ENCODE measurements at places on chromosomes 2 and 18.

GRCh38 chr18:32919799-32920198, 147.0 kb upstream of the KLHL14 start:
- no peak overlapping the region for H3K27ac ChIP-seq
- peaks cover 21% of the 10 kb centered on the region for H3K4me1 ChIP-seq
- peak; percentile 11 for DNase-seq
- H3K36me3 ChIP-seq: no peaks in the 10 kb centered on the region

- no peak overlapping the region for H3K4me3 ChIP-seq
- H3K27ac ChIP-seq: no peak overlapping the region
- peaks cover 12% of the 10 kb centered on the region for H3K27me3 ChIP-seq
- H3K36me3 ChIP-seq: no peaks in the 10 kb centered on the region
- no peak for DNase-seq
Observed at GRCh38 chr2:46857871-46858701, 57.5 kb downstream of the MCFD2 start.

- H3K4me1 ChIP-seq: peaks cover 6% of the 10 kb centered on the region
- no peak overlapping the region for H3K4me3 ChIP-seq
- H3K36me3 ChIP-seq: peaks cover 5% of the 10 kb centered on the region
- no peak for DNase-seq
- no peaks in the 10 kb centered on the region for H3K27me3 ChIP-seq
- no peak overlapping the region for H3K27ac ChIP-seq
Observed at GRCh38 chr2:46983065-46983801, 67.6 kb upstream of the MCFD2 start.

DNA sequence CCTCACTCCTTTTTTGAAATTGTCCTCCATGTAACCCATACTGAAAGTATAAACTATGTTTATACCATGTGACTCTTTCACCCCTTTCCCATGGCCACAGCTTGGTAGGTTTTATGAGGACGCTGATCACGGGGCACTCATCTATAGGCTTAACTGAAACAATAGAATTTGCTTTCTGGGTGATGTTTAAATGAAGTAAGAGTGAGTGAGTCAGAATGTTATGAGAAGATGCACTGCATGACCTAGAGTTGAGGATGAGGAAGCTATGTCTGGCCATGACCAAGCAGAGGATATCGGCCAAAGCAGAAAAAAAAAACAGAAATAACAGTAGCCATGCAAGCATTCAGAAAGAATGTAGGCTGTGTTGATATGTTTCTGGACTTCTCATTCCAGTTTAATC, 34.9 kb downstream of the SCN1A start:
- no peak for DNase-seq
- H3K27me3 ChIP-seq: no peaks in the 10 kb centered on the region
- H3K4me3 ChIP-seq: no peak overlapping the region
- peaks cover 5% of the 10 kb centered on the region for H3K4me1 ChIP-seq

DNA sequence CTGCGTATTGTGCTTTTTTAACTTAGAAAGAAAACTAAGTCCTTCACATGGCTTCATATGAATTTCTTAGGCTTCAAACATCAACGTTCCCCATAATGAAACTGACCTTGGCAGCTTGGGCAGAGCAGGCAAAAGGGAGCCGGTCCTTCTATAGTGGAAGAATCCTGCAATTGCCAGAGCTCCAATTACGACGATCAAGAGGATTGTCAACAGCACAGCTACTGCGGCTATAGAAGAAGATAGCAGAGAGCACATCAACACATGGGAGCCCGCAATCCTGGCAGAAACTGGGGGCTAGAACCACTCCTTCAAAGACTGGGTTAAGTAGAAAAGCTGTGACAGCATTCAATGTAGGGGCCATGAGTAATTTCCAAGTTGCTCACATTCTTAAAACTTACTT, 69.8 kb downstream of the DHRS9 start:
- peaks cover 16% of the 10 kb centered on the region for H3K36me3 ChIP-seq
- H3K4me1 ChIP-seq: peaks cover 8% of the 10 kb centered on the region
- H3K4me3 ChIP-seq: no peak overlapping the region
- DNase-seq: no peak

DNA sequence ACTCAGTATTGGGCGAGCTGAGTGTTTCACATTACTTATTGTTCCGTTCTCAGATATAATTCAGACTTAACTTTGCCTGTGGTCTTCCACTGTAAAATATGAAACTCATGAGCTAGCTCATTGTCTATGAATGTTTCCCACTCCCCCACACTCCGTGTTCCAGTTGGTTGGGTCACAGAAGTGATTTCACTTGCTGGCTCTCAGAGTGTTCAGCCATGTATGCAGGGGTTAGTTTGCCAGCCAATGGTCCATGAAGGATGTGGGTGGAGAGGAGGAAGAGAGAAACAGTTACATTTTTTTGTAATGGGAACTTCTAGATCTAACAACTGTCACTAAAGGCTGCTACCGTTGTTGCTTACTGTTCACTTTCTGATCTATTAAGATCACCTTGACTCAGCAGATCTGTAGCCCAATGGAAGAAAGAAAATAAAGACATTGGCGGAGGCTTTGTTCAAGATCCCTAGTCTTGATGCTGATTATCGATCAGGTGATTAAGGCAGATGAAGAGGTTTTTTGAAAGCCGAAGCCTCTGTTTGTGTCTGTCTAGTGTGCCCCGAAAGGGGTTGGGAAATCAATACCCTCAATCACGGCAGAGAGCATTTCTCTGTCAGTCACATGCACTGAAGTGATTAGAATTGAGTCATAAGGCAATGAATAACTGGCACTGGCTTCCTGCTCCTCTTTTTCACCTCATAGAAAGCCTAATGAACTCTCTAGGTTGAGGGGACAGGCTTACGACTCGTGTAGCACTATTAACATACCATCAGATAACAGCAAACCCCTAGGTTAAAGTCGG, 279.7 kb upstream of the FIGN start:
- peak overlapping the region; percentile 50 for H3K27ac ChIP-seq
- H3K4me1 ChIP-seq: peaks cover 14% of the 10 kb centered on the region
- peak overlapping the region; percentile 7 for H3K4me3 ChIP-seq
- H3K36me3 ChIP-seq: no peaks in the 10 kb centered on the region

DNA sequence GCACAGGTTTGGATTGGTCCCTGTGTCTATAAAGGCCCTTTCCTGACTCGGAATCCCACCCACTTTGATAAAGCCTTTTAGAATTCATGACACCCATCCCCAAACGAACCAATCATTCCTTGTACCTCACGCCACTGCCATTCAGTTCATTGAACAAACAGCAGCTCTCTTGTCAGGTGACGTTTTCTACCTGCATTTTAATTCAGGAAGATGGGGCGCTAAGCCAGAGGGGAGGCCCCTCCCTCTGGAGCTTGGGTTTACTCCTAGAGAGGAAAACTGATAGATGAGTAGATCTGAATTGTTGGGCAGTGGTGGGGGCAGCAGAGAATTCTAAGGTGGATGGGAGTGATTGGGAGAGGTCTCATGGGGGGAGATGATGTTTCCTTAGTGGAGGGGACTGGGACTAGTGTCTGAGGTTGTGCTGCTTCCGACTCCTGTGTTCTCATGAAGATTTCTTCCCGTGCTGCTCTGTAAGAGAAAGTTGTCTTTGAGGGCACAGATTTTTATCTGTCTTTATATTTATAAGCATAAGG, 9.6 kb downstream of the RRM2 start:
- H3K27ac ChIP-seq: no peak overlapping the region
- no peaks in the 10 kb centered on the region for H3K27me3 ChIP-seq
- no peak overlapping the region for H3K4me3 ChIP-seq
- peaks cover 7% of the 10 kb centered on the region for H3K4me1 ChIP-seq
- DNase-seq: no peak

DNA sequence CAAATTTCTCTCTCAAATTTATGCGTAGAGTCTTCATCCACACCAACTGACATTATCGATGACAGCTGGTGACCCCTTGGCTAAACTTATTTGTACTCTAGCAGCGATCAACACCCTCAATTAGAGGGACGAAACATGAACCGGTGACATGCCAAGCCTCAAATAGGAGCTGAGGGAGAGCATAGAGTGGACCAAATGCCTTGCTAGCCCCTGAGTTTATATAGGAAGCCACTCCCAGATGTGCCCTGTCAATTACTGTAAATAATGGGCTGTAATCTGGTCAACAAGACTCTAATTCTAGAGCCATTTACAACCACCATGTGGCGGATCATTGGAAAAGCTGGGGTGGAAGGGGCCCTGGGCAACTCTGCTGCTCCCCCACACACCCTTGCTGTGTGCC, 47.6 kb upstream of the FHL2 start:
- no peak overlapping the region for H3K4me3 ChIP-seq
- peaks cover 1% of the 10 kb centered on the region for H3K4me1 ChIP-seq
- H3K27me3 ChIP-seq: peaks cover 7% of the 10 kb centered on the region

Measured in progenitor cell of endocrine pancreas (in vitro differentiated cells).